NCI-H446 (cell line): ENCODE measurements at places on chromosomes 5 and 9.

DNA sequence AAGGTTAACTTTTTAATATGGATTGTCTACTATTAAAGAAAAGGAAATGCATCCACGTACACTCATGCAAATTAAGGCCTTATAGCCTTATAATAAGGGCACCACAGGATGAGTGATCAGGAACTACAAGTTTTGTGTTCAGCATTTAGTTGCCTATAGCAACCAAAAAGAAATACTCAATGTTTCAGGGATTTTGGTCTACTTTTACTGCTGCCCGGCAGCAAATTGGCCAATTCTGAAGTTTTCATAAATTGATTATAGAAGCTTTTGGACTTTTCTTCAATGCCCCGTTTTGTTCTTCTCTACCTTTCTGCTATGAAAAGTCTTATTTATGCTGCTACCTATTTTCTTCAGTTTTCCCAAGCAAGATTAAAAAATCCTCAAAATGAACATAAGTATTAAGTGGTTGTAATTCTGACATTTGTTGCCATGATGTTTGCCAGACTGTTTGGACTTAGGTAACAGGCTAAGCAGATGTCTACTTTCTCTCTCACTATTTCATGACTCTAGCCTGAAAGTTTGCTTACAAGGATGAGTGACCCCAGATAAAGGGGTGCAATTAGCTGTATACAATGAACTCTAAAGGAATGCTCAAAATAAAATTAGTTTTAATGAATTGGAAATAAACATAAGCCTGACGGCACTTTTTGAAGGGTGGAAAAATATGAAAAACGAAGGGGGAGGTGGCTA is 391.5 kb upstream of the DAB2 start:
- DNase-seq, result no peak

DNA sequence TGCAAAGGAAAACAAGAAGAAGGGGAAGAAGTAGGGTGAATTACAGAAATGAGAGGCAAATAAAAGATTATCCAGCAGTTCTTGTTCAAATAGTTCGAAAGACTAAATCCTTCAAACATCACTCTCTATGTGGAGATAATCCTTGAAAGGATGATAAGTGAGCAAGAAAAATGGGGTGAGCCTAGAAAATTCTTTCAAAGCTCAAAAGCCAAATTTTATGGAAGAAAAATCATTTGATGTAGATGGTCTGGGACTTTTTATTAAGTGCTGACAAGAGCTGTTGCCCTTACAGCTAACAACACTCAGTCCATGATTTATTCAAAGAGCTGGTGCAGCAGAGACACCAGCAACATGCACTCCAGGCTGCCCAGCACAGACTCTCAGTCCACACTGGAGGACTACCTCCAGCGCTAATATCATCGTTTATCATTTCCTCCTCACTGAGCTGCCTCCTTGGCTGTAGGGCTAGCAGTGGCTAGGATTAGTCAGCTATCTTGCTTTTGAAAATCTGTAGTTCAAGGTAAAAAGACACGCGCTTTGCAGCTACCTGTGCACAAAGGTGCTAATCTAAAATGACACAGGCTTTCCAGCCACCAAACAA is 264.8 kb upstream of the KIF2A start:
- DNase-seq, result no peak

DNA sequence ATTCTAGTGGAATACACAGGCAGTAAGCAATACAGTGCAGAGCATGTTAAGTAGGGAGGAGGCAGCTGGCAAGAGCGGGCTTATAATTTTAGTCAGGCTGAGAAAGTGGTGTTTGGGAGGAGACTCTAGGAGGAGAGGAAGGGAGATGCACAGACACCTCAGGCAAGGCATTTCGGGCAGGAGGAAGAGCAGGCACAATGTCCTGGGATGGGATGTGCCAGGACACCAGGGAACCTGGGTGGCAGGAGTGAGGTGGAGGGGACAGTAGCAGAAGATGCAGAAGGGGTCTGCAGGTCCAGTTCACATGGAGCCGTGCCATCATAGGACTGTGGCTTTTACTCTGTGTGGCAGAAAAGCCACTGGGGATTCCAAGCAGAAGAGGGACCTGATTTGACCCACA is 143.7 kb upstream of the FSTL4 start:
- DNase-seq, result no peak

GRCh38 chr5:170437621-170438375 is 48.6 kb upstream of the KCNMB1 start:
- DNase-seq, result no peak

GRCh38 chr5:153988510-153988909 is 50.2 kb downstream of the FAM114A2 start:
- no peak for DNase-seq

DNA sequence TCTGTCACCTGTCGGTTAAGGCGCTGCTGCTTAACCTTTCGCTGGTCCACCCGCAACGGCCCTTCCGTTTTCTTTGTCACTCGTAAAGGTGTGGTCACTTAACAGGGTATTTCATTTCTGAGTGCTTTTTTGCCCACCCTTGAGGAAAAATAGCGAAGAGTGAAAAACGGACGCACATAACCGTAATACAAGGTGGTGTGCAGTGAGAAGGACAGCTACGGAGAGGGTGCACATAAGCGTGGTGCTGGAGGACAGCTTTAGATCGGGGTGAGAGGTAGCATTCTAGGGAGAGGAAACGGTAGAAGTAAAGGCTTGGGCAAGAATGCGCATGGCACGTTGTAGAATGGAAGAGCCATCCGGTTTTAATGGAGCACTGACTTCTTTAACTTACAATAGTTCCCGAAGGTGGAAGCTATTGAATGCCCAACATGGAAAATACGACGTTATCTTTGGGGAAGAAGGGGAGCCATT is 761 bp downstream of the CCT5 start:
- DNase-seq, result no peak

- DNase-seq, result no peak
These were observed 68.0 kb upstream of the FANCC start for GRCh38 chr9:95385521-95385920.
